IPS-NIHi11 (cell line): ENCODE measurements at places on chromosomes 3 and 15.

DNA sequence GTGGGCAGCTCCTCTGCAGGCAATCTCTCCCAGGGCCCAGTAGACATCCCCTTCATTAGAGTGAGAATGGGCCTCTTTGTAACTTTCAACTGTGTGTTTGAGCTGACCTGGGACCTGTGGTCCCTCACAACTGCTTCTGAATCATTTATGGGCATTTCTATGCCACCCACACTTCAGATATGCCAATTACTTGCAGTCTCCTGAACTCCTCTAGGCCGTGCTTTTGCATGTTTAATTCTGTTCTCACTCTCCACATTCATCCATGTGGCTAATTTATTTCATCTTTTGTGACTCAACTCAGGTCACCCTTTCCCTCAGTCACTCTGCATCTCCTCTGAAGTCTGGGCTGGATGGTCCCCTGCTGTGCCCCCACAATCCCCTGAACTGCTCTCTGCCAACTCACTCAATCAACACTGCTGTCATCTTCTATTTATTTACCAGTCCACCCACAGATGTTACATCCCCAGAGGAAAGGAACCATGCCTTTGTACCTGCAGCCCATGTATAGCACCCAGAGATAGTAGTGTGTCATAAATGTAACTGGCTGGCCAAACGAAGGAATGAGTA, 364.7 kb downstream of the EPHB1 start:
- DNase-seq = no peak

- DNase-seq = no peak
Measured at GRCh38 chr3:47469616-47470015, 6.1 kb downstream of the SCAP start.

DNA sequence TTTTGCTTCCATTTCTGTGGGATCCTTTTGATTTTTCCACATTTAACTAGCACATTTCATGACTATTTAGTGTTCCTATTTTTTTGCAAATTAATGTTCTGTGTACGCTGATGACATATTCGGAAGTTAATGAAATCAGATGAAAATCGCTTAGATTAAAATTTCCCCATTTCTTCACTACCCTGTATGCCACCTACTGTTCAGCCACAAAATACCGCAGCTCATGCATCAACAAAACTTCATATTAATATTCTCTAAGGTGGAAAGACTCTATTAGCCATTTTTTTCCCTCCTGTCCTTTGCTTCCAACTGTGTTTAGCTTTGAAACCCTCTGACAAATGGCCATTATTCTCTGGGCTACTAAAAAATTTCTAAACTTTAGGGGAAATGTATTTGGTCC, 300.6 kb downstream of the MECOM start:
- no peak for DNase-seq

- DNase-seq = no peak
Measured at GRCh38 chr3:39185959-39186691, 6.3 kb downstream of the XIRP1 start.

DNA sequence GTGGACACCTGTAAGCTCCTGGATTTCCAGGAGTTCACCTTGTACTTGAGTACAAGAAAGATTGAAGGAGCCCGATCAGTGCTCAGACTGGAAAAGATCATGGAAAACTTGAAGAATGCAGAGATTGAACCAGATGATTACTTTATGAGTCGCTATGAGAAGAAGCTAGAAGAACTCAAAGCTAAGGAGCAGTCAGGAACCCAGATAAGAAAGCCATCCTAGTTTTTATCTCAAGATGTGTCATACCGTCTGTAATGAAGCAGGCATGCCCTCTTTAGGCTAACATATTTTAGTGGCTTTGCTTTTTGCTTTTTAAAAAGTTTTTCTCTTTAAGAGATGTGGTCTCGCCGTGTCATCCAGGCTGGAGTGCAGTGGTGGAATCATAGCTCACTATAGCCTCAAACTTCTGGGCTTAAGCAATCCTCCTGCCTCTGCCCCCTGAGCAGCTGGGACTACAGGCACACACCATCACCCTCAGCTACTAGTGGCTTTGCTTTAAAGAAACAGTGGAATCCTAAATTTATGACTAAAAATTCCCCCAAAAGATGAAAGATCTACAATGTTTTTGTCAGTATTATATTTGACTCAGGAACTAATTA, 28.1 kb downstream of the EXOG start:
- no peak for DNase-seq

DNA sequence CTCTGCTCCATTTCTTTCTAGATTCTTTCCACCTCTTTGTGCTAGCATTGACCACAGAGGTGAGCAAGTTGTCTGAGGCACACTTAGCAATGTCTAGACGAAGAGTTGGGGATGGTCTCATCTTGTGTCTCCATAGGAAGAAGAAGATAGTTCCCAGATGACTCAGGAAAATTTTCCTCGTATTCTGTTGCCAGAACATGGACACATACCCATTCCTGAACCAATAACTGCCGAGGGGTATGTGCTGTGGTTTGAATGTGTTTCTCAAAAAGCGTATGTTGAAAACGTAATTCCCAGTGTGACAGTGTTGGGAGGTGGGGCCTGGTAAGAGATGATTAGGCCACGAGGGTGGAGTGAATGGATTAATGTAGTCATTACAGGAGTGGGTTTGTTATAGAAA, 107.5 kb upstream of the GALNT15 start:
- DNase-seq = no peak

DNA sequence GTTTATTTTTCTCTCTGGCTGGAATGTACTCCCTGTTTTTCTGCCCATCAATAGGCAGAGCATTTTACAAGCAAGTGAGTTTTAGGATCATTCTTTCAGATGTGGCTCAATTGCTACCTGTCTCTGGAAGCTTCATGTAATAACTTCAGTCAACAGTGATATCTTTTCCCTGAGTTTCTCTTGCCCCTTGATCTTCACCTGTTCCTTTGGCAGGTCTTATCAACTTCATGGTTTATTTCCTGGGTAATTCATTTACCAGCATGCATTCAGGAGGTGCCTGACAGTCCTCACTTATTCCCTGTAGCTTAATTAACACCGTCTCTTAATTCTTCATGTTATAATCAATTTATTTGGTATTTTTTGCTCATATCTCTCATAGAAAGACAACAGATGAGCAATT, 184.8 kb upstream of the CTDSPL start:
- DNase-seq = no peak

DNA sequence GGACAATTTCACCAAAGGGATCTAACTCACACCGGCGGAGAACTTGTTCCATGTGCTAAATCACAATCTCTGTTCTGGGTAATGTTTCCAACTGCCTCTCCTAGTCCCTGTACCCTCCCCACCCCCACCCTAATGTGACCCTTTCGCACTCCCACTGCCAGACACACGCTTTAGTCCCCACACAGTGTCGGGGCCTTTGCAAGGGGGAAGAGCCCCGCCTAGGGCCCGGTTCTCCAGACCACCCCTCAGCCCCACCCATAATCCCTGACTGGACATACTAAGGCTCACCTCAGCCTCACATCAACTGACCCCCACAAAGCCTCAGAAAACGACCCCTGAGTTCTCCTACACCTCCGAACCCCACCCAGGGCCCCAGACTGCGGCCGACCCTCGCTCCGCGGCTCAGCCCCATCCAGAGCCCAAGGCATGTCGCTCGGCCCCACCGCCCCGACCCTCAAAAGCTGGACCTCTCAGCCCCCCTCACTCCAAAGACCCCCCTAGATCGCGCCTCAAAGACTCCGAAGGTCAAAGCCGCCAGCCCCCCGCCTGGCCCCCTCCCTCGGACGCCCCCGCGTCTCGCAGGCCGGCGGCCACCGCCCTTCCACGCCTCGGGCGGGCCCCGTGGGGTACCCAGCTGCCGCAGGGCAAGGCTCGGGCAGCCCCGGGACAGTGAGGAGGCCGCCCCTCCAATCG, 72.0 kb upstream of the MAP4 start:
- DNase-seq = peak; percentile 46

GRCh38 chr3:41768363-41768762, 193.5 kb downstream of the ULK4 start:
- no peak for DNase-seq

DNA sequence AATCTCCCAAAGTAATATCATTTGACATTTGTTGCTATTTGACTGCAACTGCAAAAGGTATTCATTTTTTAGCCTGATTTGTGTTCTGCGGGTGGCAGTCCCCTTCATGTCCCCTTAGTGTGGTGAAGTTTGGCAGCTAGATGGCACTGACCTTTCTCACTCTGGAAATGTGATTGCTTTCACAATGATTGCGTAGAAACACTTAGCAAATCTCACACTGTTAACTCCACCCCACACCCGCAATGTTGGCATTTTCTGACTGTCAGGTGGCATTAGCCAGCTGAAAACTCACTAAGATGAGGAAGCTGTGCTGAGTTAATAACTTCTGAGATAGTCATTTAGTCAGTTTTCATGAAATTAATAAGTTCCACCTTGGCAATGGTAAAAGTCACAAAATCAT, 76.9 kb downstream of the TRIM69 start:
- no peak for DNase-seq

GRCh38 chr3:13628432-13628831, 79.5 kb downstream of the FBLN2 start:
- no peak for DNase-seq

- DNase-seq = no peak
Measured at GRCh38 chr3:24972491-24972890, 455.6 kb upstream of the RARB start.

DNA sequence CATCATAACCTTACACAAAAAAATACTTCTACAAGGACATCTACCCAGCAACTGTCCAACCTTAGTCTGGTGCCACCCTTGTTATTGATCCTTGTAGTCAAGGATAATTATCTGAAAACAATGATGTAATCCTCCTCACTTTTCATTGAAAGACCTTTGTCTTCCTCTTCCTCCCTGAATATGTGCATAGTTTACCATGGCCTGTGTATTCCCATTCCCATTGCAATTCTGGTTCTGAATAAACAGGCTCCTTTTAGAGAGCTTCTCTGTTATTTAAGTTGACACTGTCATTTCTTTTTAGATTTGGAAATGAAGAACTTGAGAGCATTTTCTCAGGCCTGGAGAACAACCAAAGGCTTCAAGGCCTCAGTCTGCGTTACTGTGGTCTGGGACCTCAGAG, 53.3 kb upstream of the RNF7 start:
- no peak for DNase-seq

GRCh38 chr3:179801263-179801662, 148.4 kb downstream of the USP13 start:
- no peak for DNase-seq

- no peak for DNase-seq
Measured at GRCh38 chr3:133487204-133487603, 86.3 kb upstream of the CDV3 start.

DNA sequence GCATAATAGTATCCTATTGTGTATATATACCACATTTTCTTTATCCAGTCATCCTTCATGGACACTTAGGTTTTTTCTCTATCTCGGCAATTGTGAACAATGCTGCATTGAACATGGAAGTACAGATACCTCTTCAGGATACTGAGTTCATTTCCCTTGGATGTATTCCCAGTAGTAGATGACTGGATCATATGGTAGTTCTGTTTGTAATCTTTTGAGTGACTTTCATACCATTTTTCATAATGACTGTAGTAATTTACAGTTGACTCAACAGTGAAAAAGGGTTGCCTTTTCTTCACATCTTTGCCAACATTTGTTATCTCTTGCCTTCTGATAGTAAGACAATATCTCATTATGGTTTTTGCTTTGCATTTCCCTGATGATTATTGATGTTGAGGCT, 21.8 kb downstream of the MYH15 start:
- DNase-seq = no peak

DNA sequence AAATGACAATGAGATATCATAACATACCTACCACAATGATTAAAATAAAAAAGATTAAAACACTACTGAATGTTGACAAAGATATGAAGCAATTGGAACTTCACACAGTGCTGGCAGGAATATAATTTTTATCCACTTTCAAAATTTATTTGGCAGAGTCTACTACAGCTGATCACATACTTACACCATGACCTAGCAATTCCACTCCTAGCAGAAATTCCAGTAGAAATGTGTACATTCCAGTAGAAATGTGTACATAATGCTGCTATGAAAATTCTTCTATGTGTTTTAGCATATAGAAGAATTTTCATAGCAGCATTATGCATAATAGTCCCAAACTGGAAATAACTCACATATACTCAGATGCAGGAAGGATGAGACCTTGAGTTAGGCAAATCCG, 43.5 kb downstream of the IFT57 start:
- no peak for DNase-seq

DNA sequence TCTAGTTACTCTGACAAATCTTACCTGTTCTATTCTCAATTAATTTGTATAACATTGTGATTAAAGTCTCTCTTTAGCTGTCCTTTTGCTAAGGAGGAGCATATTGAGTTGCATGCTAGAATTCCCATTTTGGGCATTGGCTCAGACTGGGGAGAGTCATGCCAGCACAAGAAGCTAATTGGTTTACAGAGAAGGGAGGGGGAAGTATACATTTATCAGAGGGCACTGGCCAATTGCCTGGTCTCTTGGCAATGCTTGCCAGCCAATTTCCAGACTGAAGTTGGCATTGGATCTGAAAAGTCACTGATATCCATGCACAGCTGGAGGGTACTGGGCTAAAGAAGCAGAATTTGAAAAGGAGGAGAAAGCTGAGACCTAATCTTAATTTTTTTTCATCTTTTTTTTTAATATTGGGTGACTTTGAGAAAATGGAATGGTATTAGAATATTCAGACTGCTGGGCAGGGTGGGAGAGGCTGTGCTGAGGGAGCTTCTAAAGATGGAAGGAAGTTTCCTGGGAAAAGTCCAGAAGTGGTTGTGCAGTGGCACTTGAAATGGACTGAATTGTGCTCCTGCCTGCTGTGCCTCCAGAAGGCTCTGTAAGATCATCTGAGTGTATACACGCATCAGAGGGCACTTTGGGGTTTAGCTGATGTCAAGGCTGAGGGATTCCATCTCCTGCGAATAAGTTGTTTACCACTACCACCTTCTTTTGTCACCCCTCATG, 365.2 kb upstream of the DPH6 start:
- no peak for DNase-seq

GRCh38 chr15:79370716-79371115, 59.8 kb downstream of the TMED3 start:
- no peak for DNase-seq

DNA sequence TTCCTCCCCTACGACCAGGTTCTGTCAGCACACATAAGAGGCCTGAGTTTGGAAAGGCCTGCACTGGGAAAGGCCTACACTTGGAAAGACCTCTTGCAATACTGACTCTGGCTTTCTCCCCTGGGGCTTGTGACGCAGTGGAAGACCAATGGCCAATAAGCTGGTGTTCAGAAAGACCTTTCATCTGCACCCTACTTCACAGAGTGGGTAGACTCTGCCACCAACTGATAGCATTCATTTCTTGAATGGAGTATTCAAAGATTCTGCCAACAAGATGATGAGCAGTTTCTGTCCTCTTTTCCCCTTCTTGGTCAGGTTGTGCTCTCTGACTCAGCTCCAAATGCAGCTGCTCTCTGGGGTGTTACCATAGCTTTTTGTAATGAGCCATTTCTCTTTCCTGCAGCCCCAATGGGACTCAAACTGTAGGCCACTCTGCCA, 48.8 kb downstream of the TIPARP start:
- DNase-seq = no peak
